ENCODE measurements at places on chromosomes 16 and 17.

GRCh38 chr16:67016681-67017420 lies 12.1 kb upstream of the CBFB start:
- DNase-seq: no peak

DNA sequence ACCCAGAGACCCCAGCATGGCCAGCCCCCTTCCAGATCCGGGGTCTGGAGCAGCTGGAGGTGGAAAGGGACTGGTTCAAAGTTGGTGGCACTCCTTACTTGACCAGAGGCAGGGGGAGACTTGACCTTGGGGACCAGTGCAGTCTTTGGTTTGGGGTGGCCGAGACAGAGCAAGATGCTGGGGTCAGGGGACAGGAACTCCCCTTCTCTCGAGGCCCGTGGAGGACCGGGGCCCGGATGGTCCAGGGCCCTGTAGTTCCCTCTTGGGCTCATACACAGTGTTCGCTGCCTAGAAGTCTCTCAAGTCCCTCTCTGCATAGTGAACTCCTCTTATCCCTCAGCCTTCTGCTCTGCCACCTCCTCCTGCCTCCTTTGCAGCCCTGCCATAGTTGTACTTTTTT lies 601 bp upstream of the PRSS33 start:
- DNase-seq: no peak

- peak; percentile 32 for DNase-seq
These were observed 2.3 kb downstream of the RPUSD1 start for GRCh38 chr16:785563-786535.

- DNase-seq: peak; percentile 71
These were observed 16.0 kb downstream of the ZNF821 start for GRCh38 chr16:71867939-71868338.

DNA sequence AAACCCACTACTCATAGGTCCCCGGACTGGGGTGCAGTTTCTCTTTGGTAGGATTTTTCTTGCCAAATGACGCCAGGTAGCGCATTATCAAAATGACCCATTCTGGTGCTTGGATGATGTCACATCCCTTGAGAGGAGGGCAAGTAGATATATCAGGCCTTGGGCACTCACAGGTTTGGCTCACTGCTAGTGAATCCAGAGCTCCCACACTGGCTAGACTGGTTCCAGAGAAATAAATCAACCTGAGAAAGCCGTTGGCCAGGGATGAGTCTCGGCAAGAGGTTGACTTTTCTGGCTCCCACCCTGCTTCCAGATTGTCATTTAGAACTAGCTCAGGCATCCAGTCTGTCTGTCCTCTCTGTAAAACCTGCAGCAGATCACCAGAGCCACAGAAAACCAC lies 188.4 kb upstream of the MAF start:
- no peak for DNase-seq

- DNase-seq: peak; percentile 46
These were observed 251.2 kb downstream of the ENGASE start for GRCh38 chr17:79325709-79326430.

GRCh38 chr16:10981697-10982216 lies 37.4 kb downstream of the CLEC16A start:
- no peak for DNase-seq

DNA sequence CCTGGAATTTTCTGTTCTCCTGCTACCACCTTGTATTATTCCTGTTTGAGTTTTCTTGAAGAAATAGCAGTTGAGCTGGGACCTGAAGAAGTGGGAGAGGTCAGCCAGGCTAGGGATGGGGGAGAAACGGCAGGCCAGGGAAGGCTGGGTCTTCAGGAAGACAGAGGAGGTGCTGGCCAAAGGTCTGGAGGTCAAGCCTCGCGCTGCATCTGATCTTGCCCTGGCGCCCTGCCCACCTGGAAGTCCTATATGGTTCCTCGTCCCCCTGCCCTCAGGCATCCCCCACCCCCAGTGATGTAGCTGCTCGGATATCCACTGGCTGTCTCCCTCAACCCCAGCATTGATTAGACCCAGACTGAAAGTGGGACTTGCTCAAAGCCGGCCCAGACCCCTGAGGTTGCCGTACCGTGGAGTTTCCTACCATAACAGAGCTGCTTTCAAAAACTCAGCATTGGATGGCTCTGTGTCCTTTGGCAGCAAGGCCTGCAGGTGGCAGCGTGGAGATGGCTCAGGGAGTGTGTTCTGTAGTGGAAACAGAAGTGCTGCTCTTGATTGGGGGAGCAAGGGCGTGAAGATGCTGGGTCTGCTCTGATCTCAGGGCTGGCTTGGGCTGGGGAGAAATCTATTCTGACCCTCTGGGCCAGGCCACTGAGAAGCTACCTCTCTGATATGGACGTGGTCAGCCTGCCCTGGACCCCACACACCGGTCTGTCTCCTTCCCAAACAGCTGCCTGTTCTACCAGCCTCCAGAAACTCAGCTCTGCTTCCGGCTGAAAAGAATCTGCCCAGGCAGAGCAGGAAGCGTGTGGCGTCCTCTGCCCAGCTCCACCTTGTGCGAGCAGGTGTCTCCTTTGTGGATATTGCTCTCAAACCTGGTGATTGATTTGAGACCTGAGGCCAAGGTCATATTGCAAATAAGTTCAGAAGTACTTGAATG lies 107.0 kb upstream of the CACNG5 start:
- DNase-seq: peak; percentile 66

DNA sequence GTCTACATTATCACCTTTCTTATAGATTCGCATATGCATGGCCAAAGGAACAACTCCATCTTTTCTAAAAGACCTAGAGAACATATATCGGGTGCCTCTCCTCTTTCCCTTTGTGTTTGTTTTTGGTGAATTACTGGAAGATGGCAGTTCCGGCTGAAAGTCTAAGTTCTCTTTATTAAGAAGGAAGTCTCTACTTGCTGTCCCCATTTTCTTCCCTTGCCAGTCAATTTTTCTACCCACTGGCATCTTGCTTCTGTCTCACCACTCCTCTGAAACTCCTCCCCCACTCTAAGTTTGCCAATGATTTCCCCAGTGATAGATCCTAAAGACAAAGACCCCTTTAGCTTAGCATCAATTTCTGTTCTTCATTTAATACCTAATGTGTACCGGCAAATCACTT lies 93.9 kb upstream of the CORO6 start:
- DNase-seq: no peak

DNA sequence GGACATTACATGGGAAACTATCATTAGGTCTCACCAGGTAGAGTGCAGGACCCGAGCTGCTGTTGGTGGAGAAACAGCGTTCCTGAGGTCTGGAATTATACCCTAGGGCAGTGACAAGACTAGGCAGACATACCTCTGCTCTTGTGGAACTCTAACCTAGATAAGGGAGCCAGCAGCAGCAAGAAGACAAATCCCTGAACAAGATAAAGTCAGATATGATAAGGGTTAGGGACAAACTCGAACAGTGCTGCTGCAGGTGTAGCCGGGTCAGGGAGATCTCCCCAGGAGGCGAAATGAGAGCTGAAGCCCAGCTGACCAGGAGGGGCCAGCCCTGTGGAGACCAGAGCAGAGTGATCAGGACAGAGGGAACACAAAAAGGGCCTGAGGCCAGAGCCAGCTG lies 34.7 kb downstream of the ARSG start:
- no peak for DNase-seq

DNA sequence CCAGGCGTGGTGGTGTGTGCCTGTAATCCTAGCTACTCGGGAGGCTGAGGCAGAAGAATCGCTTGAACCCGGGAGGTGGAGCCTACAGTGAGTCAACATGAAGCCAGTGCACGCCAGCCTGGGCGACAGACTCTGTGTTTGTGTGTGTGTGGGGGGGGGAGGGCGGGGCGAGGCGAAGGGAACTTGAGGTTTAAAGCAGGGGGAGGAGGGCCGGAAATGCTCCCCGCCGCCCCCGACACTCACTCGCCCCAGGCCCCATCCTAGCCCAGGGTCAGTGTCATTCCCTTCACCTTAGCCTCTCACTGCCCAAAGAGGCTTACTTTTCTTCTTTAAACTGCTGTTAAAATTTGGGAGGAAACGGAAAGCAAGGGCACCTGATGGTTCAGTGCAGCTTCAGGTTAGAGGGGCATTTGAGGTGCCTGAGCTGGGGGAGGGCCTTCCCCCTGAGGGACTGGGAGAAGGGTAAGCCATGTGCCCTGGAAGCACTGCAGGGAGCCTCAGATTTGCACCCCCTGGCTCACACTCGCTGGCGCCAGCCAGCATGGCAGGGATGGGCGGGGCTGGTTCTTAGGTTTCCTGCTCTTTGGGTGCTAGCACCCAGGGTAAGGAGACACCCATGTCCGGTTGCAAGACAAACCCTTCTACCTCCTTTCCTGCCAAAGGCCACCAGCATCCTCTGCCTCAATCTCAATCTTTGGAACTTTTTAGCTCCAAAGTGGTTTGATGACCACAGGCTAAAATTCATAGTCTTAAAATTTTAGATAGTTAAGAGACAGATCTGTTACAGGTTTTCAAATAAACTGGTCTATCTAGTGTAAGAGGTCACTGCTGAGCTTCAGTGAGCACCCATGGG lies 2.2 kb upstream of the LIMD2 start:
- DNase-seq: no peak

GRCh38 chr17:16873174-16874035 lies 98.5 kb downstream of the TNFRSF13B start:
- DNase-seq: no peak

DNA sequence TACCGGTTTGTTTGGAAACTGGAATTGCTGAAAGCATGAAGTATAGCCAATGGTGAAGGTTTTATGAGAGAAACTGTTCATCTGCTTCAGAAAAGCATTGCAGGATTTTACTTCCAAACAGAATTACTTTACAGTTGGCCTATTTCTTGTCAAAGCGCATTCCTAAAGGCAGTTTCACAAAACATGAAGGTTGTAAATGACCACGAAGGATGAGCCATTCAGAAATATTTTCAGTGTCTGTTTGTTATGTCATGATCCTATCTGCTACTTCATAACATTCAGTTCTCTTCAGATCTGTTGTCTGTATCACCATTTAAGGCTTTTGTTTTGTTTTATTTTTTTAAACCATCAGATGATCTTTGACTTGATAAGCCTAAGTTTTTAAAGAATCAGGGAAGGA lies 45.7 kb downstream of the AATF start:
- DNase-seq: peak; percentile 20

DNA sequence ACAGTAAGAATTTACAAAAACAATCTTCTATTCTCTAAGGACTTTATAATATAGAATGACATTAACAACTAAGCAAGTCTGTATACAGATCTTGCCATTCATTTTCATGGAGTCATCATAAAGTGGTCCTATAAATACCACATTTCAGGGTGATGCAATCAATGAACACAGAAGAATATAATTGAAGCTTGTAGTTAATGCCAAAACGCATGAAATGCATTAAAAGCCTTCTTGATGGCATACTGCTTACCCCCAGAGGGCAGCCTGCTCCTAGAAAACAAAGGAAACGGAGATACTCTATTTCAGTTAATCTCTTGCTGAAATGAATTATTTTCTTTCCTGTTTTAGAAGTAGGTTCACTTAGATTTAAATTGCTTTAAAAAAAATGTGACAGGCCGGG lies 45.2 kb upstream of the STAC2 start:
- DNase-seq: peak; percentile 13

- no peak for DNase-seq
These were observed 54.7 kb downstream of the SKAP1 start for GRCh38 chr17:48375356-48375755.

- DNase-seq: peak; percentile 3
These were observed 190.3 kb downstream of the RBFOX3 start for GRCh38 chr17:79420318-79421243.

DNA sequence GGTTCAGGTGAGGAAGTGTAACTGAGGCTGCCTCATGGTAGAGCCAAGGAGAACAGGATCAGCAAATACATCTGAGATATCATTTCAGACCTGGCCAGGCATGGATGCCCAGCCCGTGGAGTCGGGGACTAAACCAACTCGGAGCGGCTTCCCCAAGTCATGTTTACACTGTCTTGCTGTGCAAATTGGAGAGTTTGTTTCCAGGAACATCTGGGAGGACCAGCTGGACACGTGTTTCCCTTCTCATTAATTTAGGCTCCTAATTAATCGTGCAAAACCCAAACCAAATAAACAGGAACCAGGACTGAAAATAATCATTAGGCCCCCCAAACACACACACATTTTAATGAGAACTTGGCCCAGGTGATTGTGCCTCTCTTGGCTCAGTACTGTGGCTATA lies 70.9 kb upstream of the SALL1 start:
- DNase-seq: no peak

GRCh38 chr17:32912218-32912897 lies 15.6 kb upstream of the TMEM98 start:
- peak; percentile 64 for DNase-seq

- no peak for DNase-seq
These were observed 12.9 kb downstream of the SCNN1G start for GRCh38 chr16:23195366-23195978.

- no peak for DNase-seq
These were observed 650.9 kb downstream of the CDH11 start for GRCh38 chr16:64470916-64471315.

DNA sequence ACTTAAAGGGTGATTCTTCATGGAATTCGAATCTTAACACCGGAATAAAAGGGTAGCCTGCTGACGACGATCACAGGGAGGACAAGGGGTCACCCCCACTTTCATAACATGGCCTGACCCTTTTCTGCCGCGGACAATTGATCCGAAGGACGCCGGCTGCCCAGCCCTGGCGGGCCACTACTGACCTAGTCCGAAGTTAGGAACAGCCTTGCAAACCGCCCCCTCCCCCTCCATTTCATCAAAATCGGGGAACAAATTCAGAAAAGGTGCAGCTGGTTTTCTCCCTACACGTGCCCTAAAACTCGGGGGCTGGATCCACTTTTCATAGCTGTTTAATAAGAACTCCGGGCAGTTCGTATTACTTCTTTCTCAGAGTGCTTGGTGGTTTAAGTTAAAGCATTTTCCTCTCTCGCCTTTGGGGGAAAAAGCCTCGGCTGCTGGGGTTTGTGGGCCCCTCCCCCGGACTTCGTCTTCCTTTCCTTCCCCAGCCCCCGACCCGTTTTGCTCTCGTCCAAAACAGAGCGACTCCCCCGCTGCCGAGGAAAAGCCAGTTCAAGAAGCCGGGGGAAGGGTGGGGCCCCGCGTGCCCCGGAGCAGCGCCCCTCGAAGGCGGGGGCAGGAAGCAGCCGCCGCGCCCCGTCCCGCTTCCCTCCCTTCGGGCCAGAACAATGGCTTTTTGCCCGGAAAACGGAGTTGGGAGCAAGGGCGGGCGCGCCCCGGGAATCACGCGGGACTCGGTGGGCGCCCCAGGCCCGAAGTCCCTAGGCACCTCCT lies 641 bp upstream of the CBX2 start:
- peak; percentile 57 for DNase-seq

GRCh38 chr17:48717367-48718226 lies 4.7 kb downstream of the PRAC1 start:
- no peak for DNase-seq

DNA sequence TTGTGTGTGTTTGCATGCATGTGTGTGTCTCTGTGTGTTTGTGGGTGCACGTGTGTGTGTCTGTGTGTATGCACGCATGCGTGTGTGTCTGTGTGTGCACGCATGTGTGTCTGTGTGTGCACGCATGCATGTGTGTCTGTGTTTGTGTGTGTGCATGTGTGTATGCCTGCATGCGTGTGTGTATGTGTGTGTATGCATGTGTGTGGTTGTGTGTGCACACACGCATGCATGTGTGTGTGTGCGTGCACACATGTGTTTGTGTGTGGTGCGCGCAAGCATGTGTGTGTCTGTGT lies 239.9 kb upstream of the TNRC6C start:
- DNase-seq: no peak

- DNase-seq: peak; percentile 26
These were observed 26.8 kb downstream of the LITAFD start for GRCh38 chr16:8908810-8909468.
